Tibial nerve (tissue), 4 donors: ENCODE measurements at places on chromosomes 6 and 20.

- DNase-seq = no peak
Observed at GRCh38 chr20:47789764-47790579, 4.7 kb upstream of the SULF2 start.

DNA sequence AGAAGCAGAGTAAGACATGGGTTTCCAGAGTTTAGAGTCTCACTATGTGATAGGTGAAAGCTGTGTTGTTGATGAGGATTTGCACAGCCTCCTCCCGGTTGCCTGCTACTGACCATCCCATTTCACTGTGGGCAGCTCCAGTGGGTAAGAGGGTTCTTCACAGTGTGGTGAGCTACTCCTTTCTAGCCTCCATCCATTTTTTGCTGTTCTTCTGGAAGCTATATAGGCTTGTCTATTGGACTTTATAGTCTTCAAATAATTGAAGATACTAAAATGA is 13.4 kb downstream of the UST start:
- no peak for DNase-seq

DNA sequence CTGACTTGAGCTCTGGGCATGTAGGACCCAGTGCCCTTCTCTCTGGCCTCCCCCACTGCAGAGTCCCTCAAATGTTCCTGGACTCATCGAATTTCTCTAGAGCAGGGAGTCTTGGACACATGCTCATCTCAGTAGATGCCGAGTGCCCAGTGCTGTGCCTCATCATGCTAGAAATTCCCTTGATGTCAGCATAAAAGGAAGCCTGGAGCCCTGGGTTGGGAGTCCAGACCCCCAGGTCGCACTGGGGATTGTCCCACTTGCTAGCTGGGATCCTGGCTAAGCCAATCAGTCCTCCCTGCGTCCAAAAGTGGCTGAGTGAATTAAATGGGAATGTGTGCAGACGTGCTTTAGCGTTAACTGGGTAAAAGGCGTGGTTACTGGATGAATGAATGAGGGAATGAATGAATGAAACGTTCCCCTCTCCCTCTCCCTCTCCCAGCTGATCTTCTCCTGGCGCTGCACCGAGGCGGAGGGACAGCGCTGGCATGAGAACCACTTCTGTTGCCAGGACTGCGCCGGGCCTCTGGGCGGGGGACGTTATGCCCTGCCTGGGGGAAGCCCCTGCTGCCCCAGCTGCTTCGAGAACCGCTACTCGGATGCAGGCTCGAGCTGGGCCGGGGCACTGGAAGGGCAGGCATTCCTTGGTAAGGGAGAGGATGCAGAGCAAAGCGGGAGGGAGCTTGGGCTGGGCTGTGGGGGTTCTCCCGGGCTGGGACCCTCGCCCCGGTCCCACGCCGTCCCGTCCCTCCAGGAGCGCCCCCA is 1.6 kb upstream of the TOMM6 start:
- no peak for DNase-seq

DNA sequence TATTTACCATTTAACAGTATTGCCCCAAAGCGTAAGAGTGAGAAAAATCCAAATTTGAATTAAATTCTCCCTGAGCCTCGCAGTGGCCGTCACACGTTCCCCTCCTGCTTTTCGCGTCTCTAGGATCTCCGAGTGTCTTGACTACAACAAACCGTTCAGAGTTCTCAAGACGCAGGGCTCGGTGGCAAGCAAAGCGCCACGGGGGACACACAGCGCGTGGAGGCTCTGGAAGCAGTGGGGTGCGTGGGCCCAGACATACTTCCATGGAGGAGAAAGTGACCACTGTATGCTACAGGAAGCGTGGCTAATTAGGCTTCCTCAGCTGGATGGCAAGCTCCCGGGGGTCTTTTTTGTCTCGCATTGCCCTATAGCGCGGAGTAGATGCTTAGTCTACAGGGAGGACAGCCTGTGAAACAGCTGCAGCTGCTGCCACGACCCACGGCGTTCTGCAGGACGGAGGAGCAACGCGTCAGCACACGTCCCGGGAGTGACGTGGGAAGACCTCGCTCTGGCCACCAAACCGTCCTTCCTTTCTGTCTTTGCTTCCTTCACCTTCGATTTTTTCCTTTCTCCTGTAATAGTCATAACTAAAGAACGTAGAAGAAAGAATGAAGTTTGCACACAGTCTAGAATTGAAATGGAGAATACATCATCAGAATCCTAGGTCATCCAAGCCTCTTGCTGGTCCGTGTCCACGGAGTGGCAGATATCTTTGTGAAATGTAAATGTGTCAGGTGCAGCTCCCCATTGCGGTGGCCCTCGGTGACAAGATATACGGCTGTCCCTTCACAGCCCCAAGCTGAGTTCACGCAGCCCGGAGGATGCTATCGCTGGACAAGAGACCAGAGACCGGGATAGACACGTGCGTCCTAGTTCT is 104.2 kb upstream of the QKI start:
- no peak for DNase-seq

GRCh38 chr20:53336892-53337291 is 256.7 kb downstream of the ZNF217 start:
- DNase-seq = no peak

DNA sequence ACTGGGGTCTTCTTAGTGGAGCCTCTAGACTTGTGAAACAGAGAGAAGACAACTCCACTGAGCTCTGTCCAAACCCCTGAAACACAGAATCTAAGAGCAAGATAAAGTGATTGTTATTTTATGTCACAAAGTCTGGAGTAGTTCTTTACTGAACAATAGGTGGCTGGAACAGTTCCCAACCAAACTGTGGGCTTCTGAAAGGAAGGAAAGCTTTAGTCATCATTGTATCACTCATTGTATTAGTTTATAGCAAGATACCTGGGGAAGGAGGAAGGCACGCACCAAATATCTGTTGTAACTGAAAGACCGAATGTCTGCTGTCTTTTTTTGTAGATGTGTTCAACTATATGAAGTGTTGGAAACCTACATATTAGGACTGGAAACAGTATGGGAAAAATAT is 284.9 kb upstream of the TBX18 start:
- no peak for DNase-seq

DNA sequence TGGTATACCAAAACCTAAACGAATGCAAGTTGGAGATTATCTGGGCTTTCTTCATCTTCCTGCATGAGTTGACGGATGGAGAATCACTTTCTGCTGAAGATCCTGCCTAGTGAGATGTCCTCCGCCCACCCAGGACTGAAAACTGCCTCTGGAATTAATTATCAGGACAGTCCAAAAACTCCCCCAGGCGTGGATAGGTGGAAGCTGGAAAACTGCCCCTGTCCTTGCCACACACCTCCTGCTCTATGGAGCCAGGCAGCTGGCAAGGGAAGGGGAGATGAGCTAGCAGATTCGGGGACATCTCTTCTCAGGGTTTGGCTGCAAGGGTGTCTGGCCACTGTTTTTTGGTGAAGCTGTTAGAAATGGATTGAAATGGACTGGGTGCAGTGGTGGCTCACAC is 89.3 kb upstream of the ZNFX1 start:
- DNase-seq = no peak

GRCh38 chr6:4671587-4672115 is 104.6 kb upstream of the CDYL start:
- DNase-seq = no peak

- no peak for DNase-seq
Observed at GRCh38 chr6:138194287-138194686, 24.0 kb downstream of the PBOV1 start.

DNA sequence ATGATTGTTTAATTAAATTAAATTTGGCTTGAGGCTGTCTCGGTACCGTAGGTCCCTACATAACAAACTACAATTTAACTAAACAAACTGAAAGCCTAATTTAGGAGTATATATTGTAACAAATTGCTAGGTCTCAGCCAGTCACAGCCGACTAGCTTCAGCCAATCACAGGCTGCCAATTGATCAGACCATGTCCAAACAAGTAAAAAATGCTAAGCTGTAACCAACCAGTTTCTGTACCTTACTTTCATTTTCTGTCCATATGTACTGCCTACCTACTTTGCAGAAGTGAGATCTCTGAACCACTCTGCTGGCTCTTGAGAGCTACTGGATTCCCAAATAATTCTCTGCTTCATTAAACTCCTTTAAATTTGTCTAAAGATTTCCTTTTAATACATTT is 648.0 kb upstream of the GJE1 start:
- DNase-seq = no peak

- DNase-seq = no peak
Observed at GRCh38 chr6:56842686-56843475, 112.0 kb upstream of the BEND6 start.

DNA sequence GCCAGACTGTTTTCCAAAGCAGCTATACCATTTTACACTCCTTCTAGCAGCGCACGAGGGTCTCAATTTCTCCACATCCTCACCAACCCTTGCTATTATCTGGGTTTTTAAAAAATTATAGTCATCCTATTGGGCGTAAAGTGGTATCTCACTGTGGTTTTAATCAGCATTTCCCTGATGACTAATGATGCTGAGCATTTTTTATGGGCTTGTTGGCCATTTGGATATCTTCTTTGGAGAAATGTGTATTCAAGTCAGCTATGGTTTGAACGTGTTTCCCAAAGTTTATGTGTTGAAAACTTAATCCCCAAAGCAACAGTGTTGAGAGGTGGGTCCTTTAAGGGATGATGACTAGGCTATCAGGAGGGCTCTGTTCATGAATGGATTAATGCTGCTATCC is 6.7 kb downstream of the MCUR1 start:
- no peak for DNase-seq

DNA sequence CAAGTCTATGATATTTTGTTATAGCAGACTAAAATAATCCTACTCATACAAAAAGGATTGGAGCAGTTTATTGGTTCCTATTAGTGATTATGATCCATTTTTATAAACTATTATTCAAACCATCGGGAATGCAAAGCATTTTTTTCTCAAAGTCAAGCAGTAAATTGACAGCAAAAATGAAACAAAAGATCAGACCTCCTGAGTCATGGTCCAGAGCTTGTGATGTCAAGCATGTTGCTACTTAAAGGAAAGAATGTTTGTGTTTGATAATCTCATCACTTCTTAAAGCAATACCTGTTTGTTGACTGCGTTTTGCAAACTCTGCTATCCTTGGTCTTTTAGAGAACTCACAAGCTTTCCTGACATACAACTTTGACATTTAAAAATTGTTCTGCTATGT is 204.4 kb downstream of the SAMD5 start:
- DNase-seq = no peak

DNA sequence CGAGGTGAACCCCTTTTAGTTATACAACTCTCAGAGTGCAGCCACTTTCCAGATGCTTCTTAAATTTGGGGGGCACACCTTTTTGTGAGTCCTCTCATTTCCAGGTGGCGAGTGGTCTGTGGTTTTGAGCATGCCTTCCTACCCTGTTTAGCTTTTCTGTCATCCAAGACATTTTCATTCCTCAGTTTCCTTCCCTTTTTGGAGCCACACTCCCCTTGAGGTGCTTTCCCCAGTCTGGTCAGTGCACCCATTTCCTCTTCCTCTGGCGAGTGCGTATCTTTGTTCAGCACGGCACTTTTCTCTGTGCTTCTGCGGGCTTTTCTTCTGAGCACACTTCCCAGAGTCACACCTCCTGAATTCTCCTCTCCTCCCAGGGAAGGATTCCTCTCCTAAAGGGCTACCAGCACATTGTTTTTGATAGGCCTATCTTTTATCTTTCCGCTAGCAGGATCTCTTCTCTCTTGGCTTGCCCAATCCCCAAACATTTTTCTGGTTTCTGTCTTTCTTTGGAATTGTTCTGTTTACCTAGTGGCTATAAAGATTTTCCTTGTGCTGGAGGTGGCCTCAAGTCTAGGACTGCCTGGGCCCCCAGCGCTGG is 1.4 kb downstream of the PHF20 start:
- peak; percentile 34 for DNase-seq

- DNase-seq = no peak
Observed at GRCh38 chr6:43658161-43658560, 13.3 kb downstream of the RSPH9 start.

DNA sequence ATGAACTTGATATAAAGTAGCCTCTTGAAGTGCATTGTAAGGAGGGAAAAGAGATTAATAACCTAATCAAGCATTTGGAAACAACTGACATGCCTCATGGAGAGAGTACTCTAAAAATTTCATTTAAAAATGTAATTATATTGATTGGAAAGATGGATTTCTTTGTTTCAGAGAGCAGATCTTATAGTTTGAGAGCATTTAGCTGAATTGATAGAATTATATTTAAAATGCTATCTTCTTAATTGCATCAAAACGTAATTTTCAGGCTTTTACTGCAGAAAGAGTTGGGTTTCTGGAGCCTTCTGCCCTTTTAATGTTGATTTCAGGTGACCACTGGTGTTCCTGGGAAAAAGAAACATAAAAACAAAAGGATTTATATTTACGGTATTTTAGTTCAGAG is 130.6 kb downstream of the EDN3 start:
- no peak for DNase-seq

GRCh38 chr20:19265646-19266374 is 53.4 kb downstream of the SLC24A3 start:
- DNase-seq = no peak

DNA sequence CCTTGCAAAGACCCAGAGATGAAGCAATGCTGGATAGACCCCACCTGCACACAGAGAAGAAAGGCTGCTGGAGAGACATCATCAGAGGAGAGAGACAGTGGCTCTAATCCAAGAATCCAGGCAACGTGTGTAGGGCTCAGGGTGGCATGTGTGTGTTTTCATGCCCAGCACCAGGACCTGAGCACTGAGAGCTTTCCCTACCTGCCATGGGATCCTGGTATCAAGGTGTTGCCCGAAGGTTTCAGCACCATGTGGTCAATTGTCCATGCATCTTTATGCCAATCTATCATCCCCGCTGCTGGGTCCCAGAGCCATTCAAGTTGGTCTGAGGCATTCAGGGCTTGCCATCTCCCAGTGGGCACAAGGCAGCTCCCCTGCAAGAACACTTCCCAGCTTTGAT is 7.5 kb upstream of the CD93 start:
- DNase-seq = no peak

DNA sequence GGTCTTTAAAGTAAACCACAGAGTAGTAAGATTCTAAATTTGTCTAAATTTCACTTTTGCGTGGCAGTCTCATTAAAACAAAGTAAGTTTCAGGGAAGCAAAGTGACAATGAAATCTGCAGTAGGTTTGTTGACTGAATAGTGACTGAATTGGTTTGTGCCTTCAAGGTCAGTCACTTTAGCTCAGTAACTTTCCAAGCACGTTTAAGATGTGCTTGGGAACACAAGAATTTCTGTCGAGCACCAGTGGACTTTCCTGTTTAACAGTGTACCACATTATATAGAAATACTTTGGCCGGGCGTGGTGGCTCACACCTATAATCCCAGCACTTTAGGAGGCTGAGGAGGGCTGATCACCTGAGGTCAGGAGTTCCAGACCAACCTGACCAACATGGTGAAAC is 1.7 kb upstream of the CD24 start:
- no peak for DNase-seq

GRCh38 chr20:7411075-7411474 is 529.2 kb downstream of the HAO1 start:
- DNase-seq = no peak

GRCh38 chr20:50305636-50306477 is 115.2 kb downstream of the CEBPB start:
- DNase-seq = peak; percentile 73
